ENCODE measurements at places on chromosomes 12 and 14. TPM values are rescaled to one million over a fixed set of nuclear protein-coding genes. Genes with fewer than 3 reads are reported as not detected.

DNA sequence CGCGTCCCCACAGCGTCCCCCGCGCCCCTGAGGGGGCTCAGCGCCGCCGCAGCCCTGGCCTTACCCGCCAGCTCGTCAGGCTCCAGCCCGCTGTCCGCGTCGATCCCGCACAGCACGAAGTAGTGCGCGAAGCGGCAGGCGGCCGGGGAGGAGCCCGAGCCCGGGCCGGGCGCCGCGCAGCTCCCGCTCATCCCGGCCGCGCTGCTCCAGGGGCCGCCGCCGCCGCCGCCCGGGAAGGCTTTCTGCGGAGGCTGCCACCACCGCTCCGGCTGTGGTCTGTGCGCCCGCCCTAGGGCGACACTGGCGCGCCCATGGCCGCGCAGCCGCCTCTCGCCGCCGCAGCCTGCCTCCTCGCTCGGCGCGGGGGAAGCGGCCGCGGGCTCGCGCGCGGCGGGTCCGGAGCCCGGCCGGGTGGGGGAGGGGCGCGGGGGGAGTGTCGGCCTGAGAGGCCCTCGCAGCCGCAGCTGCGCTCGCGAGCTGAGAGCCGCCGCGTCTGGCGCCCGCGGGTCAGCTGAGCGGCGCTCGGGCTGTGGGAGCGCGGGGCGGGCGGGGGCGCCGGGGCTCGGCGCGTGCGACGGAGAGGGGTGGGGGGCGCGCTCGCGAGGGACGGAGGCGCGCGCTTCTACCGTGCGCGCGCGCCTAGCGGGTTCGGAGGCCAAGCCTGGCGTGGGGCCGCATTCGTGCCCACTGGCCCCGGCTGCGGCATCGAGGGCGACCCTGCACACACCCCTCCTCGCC, at the start of gene DENND5B:
DENND5B (minus strand) TSS at position 495 of the 738 bp plus-strand sequence; CDS start at position 191, 304 bp downstream.
- no peaks in the 10 kb centered on the region for H3K27me3 ChIP-seq
- DNase-seq, result peak; percentile 67
- H3K27ac ChIP-seq, result peak within 1 kb of the TSS; percentile 96

DNA sequence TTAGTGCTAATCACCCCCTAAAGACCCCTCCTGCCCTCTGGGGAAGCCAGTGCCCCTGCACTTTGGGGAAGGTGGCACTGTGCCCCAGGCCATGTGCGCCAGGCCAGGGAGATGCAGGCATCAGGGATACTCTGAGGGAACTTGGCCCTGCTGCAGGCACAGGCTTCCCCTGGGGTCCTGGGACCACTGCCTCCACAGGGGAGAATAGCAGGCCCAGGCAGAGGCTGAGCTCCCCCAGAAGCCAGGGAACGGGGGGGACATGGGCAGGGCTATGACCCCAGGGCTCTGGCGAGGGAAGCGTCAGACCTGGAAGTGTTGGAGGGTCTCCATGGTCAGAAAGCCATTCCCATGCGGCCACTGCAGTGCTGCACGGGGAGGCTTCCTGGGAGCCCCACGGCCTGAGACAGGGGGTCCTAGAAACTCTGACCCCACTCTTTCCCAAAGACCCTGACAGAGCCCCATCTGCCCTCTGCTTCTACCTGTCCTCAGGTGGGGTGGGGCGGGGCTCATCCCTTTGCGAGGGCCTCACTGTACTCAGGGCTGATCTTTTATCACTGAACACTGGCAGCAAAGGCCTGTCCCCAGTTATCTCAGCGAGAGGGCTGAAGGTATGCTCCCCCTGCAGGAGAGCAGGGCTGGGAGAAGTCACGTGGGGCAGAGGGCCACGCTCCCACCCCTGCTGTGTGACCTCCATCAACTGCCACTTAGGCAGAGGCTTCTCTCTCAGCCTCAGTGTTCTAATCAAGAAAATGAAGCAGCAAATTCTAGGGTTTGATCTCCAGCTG, 160.0 kb downstream of the CALM1 start:
- DNase-seq, result peak; percentile 85
- peak overlapping the region; percentile 51 for H3K27ac ChIP-seq
- H3K4me3 ChIP-seq, result no peak overlapping the region
- peaks cover 24% of the 10 kb centered on the region for H3K4me1 ChIP-seq
- no peaks in the 10 kb centered on the region for H3K36me3 ChIP-seq

- no peak for DNase-seq
- H3K27ac ChIP-seq, result peak overlapping the region; percentile 99
- H3K4me1 ChIP-seq, result peaks cover 45% of the 10 kb centered on the region
- no peaks in the 10 kb centered on the region for H3K36me3 ChIP-seq
- H3K27me3 ChIP-seq, result no peaks in the 10 kb centered on the region
These were observed 14.5 kb downstream of the SCNN1A start for GRCh38 chr12:6360578-6361490.

DNA sequence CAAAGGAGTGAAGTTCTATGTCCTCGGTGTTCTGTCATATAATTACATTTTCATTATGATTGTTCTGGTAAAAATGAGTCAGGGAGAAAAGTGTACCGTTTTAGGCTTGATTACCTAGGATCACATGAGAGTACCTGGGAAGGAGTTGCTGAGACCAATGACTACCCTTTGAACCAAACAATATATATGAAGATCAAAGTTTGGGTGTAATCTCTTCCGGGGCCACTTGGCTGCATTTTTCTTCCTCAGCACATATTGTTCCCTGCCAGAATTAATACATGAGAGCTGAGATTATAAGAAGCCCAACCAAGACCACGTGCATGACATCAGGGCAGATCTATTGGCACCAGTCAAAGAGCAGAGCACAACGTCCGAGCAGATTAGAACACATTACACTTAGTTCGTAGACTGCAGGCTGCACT, 41.1 kb upstream of the DHRS7 start:
- no peak overlapping the region for H3K4me3 ChIP-seq
- no peaks in the 10 kb centered on the region for H3K4me1 ChIP-seq
- peaks cover 5% of the 10 kb centered on the region for H3K27me3 ChIP-seq

DNA sequence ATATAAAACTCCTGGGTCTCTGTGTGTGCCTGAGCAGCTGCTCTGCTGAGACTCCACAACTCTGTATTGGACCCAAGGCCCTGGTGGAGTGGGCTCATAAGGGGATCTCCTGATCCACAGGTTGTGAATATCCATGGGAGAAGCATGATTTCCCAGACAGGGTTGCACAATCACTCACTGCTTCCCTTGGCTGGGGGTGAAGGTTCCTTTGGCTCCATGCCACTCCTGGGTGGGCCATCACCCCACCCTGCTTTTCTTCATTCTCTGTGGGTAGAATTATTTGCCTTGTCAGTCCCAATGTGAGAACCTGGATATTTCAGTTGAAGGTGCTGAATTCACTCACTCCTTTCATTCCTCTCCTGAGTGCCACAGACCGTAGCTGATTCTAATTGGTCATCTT, 205.2 kb upstream of the TMEM260 start:
- no peak overlapping the region for H3K4me3 ChIP-seq
- no peak overlapping the region for H3K27ac ChIP-seq
- no peaks in the 10 kb centered on the region for H3K36me3 ChIP-seq
- no peaks in the 10 kb centered on the region for H3K4me1 ChIP-seq
- H3K27me3 ChIP-seq, result no peaks in the 10 kb centered on the region

DNA sequence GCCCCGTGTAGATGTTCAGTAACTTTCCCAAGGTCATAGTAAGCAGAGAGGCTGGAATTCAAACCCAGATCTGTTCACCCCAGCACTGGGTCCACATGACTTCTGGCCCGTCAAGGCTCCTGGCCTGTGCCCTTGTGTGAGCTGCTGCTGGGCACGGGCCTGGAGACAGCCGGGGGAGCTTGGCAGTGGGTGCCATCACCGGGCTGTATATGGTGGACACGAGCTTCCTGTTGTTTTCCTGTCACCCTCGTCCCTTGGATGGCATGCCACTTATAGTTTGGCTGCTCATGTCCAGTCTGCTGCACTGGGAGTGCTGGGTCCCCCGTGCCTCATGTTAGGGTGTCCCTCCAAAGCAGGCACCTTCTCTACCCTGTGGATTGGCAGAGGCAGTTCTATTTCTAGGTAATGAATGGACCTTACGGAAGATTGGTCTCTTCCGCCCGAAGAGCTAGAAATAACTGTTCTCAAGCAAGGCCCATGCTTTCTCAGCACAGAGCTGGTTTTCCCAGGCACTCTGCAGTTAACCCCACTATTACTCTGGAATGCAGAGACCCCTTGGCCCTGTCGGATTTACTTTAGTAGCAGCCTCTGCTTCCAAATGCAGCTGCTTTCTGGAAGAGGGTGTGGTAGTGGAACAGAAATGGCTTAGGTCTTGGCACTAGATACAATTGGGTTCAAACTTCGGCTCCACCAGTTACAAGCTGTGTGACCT, 44.3 kb downstream of the ELK3 start:
- H3K36me3 ChIP-seq, result no peaks in the 10 kb centered on the region
- H3K27ac ChIP-seq, result no peak overlapping the region
- H3K4me3 ChIP-seq, result no peak overlapping the region
- DNase-seq, result no peak

- H3K4me3 ChIP-seq, result no peak overlapping the region
- H3K36me3 ChIP-seq, result no peaks in the 10 kb centered on the region
- H3K27ac ChIP-seq, result no peak overlapping the region
- H3K27me3 ChIP-seq, result no peaks in the 10 kb centered on the region
- H3K4me1 ChIP-seq, result no peaks in the 10 kb centered on the region
These were observed 56.0 kb downstream of the ISCA2 start for GRCh38 chr14:74549588-74549987.

DNA sequence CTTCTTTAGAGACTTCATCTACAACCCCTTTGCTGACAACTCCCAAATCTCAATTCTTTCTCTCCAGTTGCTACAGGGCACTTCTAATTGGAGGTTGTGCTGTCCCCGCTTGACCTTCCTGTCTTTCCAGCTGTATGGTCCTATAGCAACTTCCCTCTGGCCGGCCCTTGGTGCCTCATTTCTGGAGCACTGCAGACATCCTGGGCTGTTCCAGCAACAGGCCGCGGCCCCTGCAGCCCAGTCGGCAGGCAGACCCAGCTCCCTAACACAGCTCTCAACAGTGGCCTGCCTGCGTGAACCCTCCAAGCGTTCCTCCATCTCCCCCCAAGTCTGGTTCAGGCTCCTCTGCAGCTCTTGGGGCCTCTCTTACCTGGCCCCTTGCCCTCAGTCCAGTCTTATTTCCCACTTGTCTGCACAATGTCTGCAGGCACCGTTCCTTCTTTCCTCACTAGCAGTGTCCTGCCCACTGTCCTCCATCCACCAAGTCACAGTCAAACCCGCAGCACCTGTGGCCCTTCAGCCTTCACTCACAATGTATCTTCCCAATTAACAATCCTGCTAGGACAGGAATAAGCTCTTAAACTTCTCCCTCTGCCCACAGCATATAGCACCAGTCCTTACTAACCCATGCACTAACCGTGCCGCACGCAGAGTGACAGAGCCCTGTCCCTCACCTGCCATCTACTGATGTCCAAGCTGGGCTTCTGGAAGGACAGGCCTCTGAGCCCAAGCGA, 1.6 kb upstream of the EML1 start:
- H3K4me1 ChIP-seq, result peaks cover 38% of the 10 kb centered on the region
- DNase-seq, result no peak
- H3K27ac ChIP-seq, result no peak overlapping the region
- H3K4me3 ChIP-seq, result no peak overlapping the region
- H3K27me3 ChIP-seq, result no peaks in the 10 kb centered on the region
- no peaks in the 10 kb centered on the region for H3K36me3 ChIP-seq

DNA sequence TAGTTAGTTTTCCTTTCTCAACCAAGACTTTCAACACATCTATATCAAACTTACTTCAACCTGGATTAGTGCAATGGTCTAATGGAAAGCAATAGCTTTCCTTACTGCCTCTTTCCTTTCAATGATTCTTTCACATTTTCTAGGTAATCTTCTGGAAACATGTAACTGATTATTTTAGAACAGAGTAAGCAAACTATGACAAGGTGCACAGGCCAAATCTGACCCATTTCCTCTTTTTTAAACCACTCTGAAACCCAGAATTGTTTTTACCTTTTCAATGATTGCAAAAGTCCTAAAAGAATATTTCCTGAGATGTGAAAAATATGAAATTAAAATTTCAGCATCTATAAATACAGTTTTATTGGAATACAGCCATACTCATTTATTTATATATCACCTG, 81.6 kb upstream of the TMTC2 start:
- no peaks in the 10 kb centered on the region for H3K4me1 ChIP-seq
- H3K27me3 ChIP-seq, result no peaks in the 10 kb centered on the region
- no peaks in the 10 kb centered on the region for H3K36me3 ChIP-seq

DNA sequence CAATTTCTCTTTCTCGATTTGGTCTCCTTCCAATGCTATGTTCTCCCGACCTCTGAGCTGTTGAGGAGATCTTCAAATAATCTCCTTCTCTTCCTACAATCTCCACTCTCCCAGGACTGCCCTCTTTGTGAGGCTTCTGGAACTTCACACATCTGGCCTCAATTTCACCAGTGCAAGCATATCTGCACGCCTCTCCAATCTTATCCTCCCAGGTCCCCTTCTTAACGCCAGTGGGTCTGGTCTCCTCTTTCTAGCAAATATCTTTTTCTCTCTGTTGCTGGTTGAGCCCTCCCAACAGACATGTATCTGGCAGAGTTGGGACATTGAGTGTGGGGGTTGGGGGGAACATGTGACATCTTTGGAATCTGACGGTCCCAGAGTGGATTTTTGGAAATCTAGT, 17.9 kb downstream of the RTL1 start:
- no peaks in the 10 kb centered on the region for H3K4me1 ChIP-seq
- H3K27ac ChIP-seq, result no peak overlapping the region
- peaks cover 2% of the 10 kb centered on the region for H3K36me3 ChIP-seq
- no peaks in the 10 kb centered on the region for H3K27me3 ChIP-seq

GRCh38 chr14:30204431-30204980, 276.9 kb upstream of the PRKD1 start:
- H3K4me3 ChIP-seq, result no peak overlapping the region
- peaks cover 2% of the 10 kb centered on the region for H3K27me3 ChIP-seq
- no peaks in the 10 kb centered on the region for H3K36me3 ChIP-seq
- DNase-seq, result no peak
- H3K27ac ChIP-seq, result no peak overlapping the region

DNA sequence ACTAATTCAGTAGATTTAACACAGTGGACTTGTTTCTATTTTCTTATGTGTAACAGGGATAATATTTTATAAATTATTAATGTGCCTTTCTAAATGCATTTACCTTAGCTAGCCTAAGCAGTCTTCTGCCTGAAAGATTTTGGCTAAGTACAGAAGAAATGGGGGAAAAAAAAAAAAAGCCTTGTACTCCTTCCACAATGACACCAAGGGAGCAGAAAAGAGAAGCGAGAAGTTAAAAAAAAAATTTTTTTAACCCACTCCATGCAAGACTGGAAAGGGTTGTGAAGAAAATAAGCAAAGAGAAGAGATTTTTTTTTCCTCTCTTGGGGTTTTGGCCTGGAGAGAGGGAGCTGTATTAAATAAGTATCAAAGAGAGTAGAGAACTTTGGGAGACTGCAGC, 28.7 kb downstream of the NELL2 start:
- DNase-seq, result no peak
- no peaks in the 10 kb centered on the region for H3K4me1 ChIP-seq
- no peak overlapping the region for H3K4me3 ChIP-seq
- H3K36me3 ChIP-seq, result no peaks in the 10 kb centered on the region
- no peak overlapping the region for H3K27ac ChIP-seq

DNA sequence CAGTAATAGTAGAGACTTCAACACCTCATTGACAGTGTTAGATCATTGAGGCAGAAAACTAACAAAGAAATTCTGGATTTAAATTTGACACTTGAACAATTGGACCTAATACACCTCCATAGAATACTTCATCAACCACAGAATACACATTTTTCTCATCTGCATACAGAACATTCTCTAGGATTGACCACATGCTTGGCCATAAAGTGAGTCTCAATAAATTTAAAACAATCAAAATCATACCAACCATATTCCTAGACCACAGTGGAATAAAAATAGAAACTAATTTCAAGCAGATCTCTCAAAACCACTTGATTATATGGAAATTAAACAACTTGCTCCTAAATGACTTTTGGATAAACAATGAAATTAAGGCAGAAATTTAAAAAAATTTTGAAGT, 82.3 kb downstream of the SLC38A4 start:
- no peak for DNase-seq
- no peaks in the 10 kb centered on the region for H3K27me3 ChIP-seq
- no peaks in the 10 kb centered on the region for H3K4me1 ChIP-seq
- no peak overlapping the region for H3K4me3 ChIP-seq
- no peaks in the 10 kb centered on the region for H3K36me3 ChIP-seq
- H3K27ac ChIP-seq, result no peak overlapping the region

The KRT8 gene
- 1,338 TPM for polyA plus RNA-seq

The ACOT6 gene
- polyA plus RNA-seq, result 0.04 TPM

The LARP4 gene
- 32.2 TPM for polyA plus RNA-seq

The NPAS3 gene
- polyA plus RNA-seq, result 1.0 TPM
